HT-29 (cell line): ENCODE measurements at places on chromosomes 12 and 14.

- DNase-seq: no peak
Measured at GRCh38 chr14:19823765-19824164, 20.2 kb downstream of the OR4N2 start.

GRCh38 chr12:53211476-53212381 is 4.7 kb upstream of the ITGB7 start:
- DNase-seq: no peak

DNA sequence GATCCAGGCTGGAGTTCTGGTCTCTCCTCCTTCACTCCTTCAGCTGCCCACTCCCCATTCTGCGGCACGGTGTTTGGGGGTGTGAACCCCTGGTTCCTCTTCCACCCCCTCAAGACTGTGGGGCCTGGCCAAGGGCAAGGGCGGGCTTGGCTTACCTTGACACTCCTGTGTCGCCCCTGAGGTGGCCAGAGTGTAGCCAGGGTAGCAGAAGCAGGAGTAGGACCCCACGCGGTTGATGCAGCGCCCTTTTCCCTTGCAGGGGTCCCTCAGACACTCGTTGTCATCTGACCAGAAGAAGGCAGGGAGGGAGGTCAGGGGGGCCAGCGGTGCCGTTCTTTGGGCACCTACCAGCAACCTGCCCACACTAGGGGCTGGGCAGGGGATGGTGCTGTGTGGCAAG is 28.2 kb downstream of the ISCA2 start:
- DNase-seq: no peak

DNA sequence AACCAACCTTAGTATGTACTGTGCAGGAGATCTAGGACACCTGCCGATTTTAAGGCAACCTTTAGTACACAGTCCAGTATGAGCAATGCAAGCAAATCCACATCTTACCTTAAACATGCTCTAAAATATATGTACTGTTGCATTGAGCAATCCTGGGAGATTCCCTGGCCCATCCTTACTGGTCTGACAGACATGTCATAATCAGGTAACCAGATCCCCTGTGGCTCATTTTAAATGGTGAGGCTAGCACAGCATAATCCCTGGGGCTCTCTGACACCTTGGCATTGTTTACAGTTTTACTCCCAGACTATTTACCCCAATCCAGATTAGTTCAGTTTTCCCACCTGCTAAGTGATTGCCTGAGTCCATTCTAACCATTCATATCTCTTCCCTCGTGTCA is 15.1 kb downstream of the BMAL2 start:
- DNase-seq: no peak

- DNase-seq: no peak
Measured at GRCh38 chr12:41606468-41607445, 418.6 kb downstream of the PDZRN4 start.

- DNase-seq: no peak
Measured at GRCh38 chr14:22509036-22509709, 79.9 kb downstream of the DAD1 start.

- no peak for DNase-seq
Measured at GRCh38 chr12:46413368-46413767, 40.8 kb upstream of the SLC38A2 start.

- no peak for DNase-seq
Measured at GRCh38 chr12:93844164-93844784, 167.1 kb downstream of the CRADD start.

GRCh38 chr14:35211067-35211466 is 81.1 kb upstream of the PSMA6 start:
- DNase-seq: no peak

- no peak for DNase-seq
Measured at GRCh38 chr12:88371416-88372183, 208.7 kb downstream of the KITLG start.

- DNase-seq: no peak
Measured at GRCh38 chr14:104366931-104367865, 212.4 kb upstream of the C14orf180 start.

- DNase-seq: no peak
Measured at GRCh38 chr12:622416-622815, 40.8 kb downstream of the NINJ2 start.

DNA sequence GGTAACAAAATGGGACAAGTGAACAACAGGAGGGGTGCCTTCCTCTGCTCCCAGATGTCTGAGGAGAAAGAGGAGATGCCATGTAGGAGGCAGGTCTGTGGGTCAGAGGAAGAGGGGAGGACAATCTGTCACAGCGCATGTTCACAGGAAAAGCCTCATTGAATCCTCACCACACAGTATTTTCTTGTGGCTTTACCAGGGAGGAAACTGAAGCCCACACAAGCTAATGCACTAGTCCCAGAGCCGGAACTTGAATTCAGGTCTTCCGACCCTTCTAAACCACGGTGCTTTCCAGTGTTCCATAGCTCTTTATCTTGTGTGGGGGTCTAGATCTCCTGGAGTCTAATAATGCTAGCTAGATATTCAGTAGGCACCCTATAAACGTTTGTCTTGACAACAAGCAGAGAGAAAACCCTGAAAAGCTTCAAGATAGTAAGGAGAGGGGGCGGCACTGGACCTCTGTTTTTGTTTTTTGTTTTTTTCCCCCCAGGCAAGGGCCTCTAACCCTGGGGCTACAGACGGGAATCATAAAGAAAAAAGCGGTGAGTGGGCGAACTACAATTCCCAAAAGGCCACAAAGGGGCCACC is 371 bp upstream of the SHMT2 start:
- peak; percentile 20 for DNase-seq

GRCh38 chr14:100147181-100147631 is 12.2 kb downstream of the DEGS2 start:
- DNase-seq: peak; percentile 40

DNA sequence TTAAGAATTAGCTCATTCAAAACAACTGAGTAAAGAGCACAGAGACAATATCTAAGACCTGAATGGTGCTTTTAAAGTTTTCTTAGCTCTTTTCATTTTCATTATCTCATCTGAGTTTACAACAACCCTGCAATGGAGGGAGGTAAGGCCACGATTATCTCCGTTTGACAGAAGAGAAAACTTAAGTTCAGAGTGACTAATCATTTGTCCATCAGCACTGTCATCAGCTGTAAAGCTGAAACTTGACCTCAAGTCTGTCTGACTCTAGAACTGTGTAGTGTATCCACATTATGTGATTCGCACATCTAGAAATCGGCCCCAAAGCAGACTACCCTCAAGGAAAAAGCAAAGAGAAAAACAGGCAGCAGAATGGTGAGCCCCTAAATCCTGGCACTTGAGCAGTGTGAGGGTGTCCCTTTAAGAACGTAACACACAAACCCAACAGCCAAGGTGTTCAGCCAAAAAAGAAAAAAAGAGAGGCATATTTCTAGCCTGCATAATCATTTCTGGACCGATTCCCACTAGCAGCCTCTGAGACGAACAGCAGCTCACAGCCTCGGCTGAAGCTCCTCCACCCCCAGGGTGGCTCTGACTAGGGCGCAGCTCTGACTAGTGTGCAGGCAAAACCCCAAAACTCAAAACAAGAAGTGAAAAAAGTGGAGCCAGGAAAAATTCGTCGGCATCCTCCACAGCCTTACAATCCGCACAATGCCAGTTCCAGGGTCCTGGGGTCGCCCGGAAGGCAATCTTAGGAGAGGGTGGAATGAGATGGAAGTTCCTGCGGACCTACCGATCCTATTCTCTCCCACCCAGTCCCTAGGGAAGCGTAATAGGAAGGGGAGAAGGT is 1.6 kb downstream of the STXBP6 start:
- no peak for DNase-seq

DNA sequence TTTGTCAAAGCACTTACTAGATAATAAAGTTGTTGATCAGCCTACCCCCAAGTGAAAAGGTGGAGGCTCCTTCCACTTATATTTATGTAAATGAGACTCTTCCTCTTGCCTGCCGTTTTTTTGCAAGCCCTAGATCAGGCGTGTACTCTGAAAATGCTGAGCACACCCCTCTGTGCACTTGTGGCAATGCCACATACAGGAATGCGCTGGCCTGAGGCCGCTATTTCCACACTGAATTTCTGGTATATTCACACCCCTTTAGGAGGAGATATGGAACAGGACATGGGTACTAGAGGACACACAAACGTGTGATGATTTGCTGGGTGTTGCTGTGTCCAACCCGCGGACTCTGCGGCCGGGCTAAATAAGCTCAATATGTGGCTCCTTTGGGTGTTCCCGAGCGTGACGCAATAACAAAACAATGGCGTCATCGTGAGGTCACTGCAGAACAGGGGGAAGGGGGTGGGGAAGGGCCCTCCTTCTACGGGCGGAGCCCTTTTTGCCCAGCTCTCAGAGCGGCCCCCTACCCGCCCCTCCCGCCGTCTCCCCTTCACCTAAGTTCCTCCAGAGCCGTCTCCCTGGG is 554 bp upstream of the TSPAN31 start:
- no peak for DNase-seq

DNA sequence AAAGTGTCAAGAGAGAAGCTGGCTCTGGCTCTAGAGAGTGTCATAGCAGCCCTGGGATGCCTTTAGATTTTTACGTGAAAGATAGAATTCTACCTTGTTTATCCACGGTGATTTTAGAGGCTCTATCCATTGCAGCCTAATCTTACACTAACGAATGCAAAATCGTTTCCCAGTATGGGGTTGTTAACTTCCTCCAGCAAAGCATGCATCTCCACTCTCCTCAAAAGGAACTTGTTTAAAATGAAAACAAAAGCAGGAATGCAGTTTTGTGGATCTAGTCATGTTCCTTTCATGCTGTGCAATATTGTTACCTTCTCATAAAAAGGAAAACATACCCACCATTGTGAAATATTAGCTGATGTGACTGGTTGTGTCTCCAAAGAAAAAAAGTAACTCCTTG is 88.4 kb downstream of the ANO2 start:
- DNase-seq: no peak

DNA sequence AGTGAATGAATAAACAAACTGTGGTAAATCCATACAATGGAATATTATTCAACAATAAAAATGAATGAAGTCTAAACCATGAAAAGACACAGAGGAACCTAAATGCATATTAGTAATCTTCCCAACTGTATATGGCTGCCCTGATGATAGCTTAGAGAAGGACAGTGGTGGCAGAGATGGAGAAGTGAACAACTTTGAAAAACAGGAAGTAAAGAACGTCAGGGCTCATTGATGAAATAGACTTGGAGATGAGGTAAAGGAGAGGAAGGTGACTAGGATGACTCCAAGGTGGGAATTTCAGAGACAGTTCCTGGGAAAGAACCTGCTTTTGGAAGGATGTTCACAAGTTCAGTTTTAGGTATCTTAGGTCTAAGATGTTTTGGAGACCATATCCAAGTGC is 36.3 kb upstream of the NT5DC3 start:
- no peak for DNase-seq

DNA sequence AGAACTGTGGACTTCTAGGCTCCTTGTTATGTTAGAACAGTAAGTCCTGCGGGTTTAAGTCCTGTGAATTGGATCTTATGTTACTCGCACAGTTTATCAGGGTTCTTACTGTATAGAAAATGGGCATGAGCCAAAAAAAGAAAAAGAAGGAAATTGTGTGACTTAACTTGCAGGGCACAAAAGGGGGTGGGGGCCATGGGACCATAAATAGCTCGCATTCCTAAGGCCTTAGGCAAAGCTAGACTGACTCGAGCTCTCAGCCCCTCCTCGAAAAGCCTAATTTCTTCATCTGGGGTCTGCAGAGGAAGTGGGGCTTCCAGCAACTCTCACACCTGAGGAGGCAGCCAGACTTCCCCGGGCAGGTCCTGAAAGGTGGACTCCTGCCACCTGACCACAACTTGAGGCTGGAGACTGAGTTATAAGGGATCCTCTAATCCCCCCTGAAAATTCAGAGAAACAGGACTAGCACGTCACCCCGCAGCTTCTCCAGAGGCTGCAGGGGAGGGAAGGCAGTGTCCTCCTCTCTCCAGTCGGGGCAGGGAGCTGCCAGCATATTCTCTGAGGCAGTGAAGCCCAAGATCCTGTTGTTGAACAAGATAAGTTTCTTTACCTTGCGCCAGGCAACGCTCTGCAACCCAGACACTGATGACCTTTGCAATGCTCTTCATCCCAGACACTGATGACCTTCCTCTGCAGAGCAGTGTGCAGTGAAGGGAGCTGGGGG is 280.5 kb downstream of the PCNX1 start:
- DNase-seq: no peak

DNA sequence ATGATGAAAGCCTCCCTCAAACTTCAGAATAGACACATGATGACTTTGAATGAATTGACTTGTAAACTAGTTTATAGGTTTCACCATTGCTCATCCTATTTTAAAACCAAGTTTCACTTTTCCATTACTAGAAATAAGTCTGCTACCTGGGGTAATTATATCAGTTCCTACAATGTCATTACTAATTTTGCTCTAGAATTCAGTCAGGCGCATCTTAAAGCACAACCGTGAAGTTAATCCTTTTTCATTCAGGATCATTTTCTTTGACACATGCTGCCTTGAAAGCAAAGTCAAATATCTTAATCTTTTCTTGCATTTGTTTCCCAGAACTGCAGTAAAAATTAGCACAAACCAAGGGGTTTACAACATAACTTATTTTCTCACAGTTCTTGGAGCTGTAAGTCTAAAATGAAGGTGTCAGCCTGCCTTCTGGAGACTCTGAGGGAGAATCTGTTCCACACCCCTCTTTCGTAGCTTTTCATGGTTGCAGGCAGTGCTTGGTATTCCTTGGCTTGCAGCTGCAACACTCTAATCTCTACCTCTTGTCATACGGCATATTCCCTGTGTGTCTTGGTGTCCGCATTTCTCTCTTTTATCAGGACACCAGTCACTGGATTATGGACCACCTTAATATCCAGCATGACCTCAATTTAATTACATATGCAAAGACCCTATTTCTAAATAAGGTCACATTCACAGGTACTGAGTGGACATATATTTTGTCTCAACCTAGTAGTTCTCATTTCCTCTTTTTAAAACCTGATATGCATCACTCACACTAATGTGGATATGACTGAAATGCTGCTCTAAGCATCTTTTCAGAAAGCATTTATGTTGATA is 114.3 kb upstream of the PDZRN4 start:
- no peak for DNase-seq

DNA sequence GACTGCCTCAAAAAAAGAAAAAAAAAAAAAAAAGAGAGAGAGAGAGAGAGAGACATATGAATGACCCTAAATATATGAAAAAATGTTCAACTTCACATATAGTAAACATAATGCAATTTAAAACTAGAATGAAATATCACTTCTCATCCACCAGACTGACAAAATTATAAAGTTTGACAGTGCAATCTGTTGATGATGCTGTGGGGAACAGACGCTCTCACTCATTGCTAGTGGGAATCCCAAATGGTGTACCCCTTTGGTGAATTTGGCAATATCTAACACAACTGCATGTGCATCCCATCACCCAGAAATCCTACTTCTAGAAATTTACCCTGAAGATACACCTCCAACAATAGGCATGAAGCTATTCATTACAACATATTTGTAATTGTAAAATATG is 2.3 kb upstream of the GSG1 start:
- no peak for DNase-seq
